PC-9 (cell line): ENCODE measurements at places on chromosomes 7 and 10. TPM values are rescaled to one million over a fixed set of nuclear protein-coding genes. Genes with fewer than 3 reads are reported as not detected.
A peak's percentile ranks its signal among the peaks of the same experiment; 100 is the strongest.

DNA sequence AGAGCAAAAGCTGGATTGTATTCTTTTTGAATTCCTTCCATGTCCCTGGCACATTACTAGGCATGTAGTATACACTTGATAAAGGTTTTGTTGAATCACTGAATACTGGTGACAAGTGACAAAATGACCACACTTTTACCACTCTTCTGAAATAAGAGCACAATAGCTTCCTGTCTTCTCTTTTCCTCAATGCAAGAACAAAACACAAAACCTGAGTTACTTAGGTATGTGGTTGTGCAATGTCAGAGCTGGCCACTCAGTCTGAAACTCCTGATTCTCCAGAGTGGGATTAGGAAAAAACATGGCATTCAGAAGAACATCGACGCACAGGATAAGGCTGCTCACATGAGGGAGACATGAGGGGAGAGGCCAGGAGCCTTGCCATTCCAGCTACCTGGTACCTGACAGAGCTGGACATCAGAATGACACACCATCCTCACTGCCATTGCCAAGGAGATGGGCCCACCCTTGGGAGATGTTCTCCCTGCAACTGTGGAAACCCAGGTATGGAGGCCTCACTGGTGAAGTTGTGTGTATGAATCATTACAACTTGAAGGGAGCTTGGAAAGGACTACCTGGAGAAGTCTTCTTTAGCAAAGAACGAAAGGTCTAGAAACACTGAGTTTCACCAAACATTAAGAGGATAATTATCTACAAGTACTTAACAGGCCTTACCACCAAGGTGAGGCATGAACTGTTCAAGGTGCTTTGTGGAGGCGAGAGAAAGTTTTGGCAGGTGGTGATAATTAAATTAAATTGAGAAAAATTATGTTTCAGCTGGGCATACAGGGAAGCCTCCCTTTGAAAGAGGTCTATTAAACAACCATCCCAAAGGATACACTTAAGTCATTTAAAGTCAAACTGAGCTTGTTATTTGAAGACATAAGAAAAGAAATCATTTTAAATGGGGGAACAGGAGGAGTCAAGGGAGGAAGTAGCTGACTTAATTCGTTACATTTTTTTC, 246.5 kb upstream of the AOAH start:
- H3K36me3 ChIP-seq = no peaks in the 10 kb centered on the region
- no peaks in the 10 kb centered on the region for H3K4me1 ChIP-seq
- no peak overlapping the region for H3K27ac ChIP-seq

- H3K27me3 ChIP-seq = no peaks in the 10 kb centered on the region
- H3K4me3 ChIP-seq = no peak overlapping the region
- H3K36me3 ChIP-seq = no peaks in the 10 kb centered on the region
- H3K27ac ChIP-seq = peak overlapping the region; percentile 91
These were observed 110.5 kb downstream of the JCAD start for GRCh38 chr10:29948881-29949355.

- H3K27me3 ChIP-seq = no peaks in the 10 kb centered on the region
- H3K4me1 ChIP-seq = no peaks in the 10 kb centered on the region
- peak overlapping the region; percentile 59; the same call in 1 of the 2 replicates for H3K4me3 ChIP-seq
- no peaks in the 10 kb centered on the region for H3K36me3 ChIP-seq
These were observed 4.5 kb upstream of the GATA3 start for GRCh38 chr10:8049865-8050555.

DNA sequence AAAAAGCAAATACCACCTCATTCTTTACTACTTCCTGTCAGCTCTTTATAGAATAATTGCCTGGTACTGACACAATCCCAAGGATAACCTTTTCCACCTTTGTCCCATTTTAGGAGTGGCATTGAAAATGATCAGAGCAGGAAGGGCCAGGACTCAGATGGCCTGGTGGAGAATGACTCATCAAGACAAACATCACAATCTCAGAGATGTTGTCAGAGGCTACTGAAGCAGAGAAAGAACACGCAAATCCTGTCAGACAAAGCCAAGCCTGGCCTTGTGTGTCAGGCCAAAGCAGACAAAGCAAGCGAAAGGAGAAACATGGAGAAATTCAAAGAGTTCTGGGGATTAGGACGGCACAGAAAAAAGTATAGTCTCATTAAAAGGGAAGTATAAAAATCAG, 40.9 kb downstream of the NSUN6 start:
- no peaks in the 10 kb centered on the region for H3K36me3 ChIP-seq
- peak; percentile 55 for DNase-seq
- no peaks in the 10 kb centered on the region for H3K27me3 ChIP-seq
- no peak overlapping the region for H3K4me3 ChIP-seq

- no peak for DNase-seq
- H3K27me3 ChIP-seq = no peaks in the 10 kb centered on the region
- peaks cover 32% of the 10 kb centered on the region for H3K4me1 ChIP-seq
These were observed 37.7 kb upstream of the FAM3C start for GRCh38 chr7:121433775-121434174.

DNA sequence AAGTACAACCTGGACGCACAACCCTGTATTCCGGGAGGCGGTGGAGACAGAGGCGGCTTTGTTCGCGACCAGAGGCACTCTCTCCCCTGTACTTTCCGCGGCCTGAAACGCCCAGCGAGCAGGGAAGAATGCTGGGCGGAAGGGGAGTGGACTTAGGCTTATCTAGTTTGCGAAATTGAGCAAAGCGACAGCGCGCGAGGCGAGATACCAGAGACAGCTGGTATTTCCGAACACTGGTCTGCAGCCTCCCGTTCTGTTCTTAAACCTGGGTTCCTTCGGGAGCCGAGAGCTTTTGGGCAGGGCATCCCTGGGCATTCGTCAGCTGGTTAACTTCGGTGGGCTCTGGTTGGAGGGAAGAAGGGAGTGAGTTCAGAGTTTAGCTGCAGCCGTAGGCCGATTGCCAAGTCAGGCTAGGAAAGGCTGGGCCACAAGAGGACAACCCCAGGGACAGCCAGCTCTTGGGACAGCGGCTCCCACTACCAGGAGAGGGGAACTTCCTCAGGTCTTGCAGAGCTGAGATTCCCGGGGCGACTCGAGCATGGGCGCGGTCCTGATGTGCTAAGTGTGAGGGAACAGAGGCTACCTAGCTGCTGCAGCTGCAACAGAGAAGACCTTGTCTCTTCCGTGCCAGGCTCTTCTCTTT, 3.9 kb downstream of the HMX3 start:
- H3K27ac ChIP-seq = no peak overlapping the region
- no peaks in the 10 kb centered on the region for H3K4me1 ChIP-seq
- DNase-seq = peak; percentile 43
- H3K4me3 ChIP-seq = peak overlapping the region; percentile 41; the same call in 1 of the 2 replicates
- no peaks in the 10 kb centered on the region for H3K36me3 ChIP-seq

DNA sequence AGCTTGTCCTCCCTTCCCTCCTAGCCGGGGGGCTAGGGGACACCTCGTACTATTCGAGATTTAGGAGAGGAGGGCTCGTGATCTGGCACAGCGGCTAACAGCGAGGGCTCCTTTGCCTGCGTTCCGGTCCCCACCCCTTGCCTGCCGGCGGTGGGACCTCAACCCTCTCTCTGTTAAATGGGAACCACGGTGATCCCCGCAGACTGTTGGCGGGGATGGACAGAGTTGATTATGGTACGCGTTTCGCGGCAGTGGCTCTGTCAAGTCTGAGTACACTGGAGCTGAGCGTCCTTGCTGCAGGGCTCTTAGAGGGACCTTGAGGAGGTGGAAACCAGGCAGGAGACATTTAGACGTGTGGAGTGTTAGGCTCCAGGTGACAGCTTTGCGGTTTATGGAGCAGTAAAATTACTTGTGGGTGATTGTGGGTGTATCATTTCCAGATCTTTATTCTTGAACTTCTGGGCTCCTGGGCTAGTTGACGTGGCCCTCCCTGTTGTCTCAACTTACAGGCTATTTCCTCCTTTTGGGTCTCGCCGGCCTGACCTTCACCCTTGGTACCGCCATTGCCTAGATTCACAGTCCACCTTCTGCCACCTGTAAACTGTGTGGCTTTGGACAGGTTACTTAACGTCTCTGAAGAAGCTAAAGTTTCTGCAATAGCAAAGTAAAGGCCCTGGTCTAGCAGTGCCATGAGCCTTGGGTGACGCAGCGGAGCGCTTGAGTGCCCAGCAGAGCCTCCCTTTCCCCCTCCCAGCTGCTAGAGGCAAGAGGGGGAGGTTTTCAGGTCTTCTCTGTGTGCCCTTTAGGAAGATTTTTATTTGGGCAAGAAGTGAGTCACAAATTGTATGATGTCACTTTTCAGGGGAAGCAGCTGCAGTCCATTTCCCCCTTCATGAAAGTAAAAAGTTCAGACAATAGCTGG, 739 bp downstream of the CASP7 start:
- 0 out of 2 replicates have a peak overlapping the region, but pooled peaks have one; percentile 23 for H3K27ac ChIP-seq
- no peaks in the 10 kb centered on the region for H3K36me3 ChIP-seq
- H3K4me1 ChIP-seq = peaks cover 9% of the 10 kb centered on the region; the same call in 1 of the 2 replicates

GRCh38 chr10:27241652-27242472, 1.3 kb upstream of the ACBD5 start:
- no peaks in the 10 kb centered on the region for H3K27me3 ChIP-seq
- peak; percentile 84 for DNase-seq
- H3K4me3 ChIP-seq = peak overlapping the region; percentile 72
- peak overlapping the region; percentile 74 for H3K27ac ChIP-seq
- H3K4me1 ChIP-seq = peaks cover 14% of the 10 kb centered on the region; the same call in 1 of the 2 replicates

DNA sequence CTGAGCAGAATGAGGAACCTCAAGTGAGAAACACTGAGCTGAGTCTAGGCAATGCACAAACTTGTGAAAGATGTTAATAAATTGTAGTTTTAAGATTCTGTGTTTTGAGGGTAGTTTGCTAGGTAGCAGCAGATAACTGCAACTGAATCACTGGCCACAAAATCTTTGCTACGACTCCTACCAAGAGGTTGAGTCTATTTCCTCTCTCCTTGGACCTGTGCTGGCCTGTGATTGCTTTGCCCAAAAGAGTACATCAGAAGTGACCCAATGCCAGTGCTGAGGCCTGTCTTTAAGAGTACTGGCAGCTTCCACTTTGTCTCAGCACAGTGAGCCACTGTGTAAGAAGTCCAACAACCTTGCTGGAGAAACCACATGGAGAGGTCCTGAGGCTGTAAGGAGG, 11.9 kb upstream of the TSPAN13 start:
- no peak overlapping the region for H3K4me3 ChIP-seq
- no peak overlapping the region for H3K27ac ChIP-seq
- H3K27me3 ChIP-seq = no peaks in the 10 kb centered on the region
- peaks cover 11% of the 10 kb centered on the region for H3K4me1 ChIP-seq
- DNase-seq = no peak

DNA sequence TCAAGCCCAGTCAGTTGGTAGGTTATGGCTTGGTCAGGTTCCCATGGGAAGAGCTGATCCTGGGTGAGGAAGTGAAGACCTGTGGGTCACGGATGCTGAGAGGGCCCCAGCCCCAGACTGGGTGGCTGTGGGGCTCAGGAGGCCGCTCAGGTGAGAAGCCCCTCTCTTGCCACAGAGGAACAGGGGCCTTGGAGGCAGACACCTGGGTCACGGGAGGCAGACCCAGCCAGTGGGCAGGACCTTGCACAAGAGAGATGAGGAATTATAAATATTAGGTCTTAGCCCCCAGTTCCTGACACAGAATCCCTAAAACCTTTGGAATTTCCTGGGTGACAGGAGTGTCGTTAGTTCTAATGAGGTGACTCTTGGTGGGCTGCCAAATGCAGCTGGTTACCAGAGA, 10.6 kb upstream of the CRHR2 start:
- no peaks in the 10 kb centered on the region for H3K4me1 ChIP-seq
- H3K27me3 ChIP-seq = peaks cover 83% of the 10 kb centered on the region
- no peak overlapping the region for H3K4me3 ChIP-seq
- H3K36me3 ChIP-seq = no peaks in the 10 kb centered on the region
- DNase-seq = no peak

GRCh38 chr10:4848356-4849041, 22.5 kb downstream of the AKR1E2 start:
- no peaks in the 10 kb centered on the region for H3K36me3 ChIP-seq
- H3K4me1 ChIP-seq = peaks cover 41% of the 10 kb centered on the region
- no peak for DNase-seq
- H3K27ac ChIP-seq = peak overlapping the region; percentile 88
- no peak overlapping the region for H3K4me3 ChIP-seq

DNA sequence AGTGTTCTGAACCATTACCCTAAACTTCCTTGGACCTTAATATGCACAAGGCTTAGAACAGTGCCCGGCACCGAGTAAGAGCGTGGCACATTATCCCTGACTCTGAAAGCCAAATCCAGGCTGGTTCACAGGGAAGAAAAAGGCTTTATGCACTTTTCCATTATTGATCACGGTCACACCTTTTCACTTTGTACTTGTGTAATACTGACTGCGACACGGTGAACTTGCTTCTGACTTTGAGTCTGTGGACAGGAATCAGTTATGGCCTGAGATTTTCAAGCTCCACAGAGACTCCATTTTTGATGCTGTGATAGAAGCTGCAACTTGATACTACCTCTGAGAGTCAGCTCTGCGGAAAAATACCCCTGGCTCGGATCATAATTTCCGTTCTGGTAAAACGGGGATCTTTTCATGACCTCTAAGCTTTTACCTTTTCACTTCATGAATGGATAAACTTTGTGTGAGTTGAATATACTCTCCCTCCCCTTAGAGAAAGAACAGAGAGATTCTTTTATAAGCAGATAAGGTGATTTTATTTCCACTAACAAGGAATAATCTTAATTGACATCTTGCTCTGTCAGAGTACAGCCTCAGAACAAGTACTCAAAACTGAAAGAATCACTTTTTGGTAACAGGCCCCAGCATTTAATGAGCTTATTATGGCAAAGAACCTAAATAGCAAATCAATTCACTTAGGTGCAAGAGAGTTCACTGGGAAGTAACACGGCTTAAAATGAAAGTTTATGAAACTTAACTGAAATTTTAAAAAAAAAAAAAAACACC, 88.8 kb downstream of the ELMO1 start:
- no peak overlapping the region for H3K4me3 ChIP-seq
- DNase-seq = no peak
- peaks cover 10% of the 10 kb centered on the region for H3K27me3 ChIP-seq
- H3K27ac ChIP-seq = no peak overlapping the region

GRCh38 chr10:44400541-44400940, 15.6 kb upstream of the CXCL12 start:
- no peaks in the 10 kb centered on the region for H3K4me1 ChIP-seq
- peaks cover 53% of the 10 kb centered on the region for H3K27me3 ChIP-seq
- no peaks in the 10 kb centered on the region for H3K36me3 ChIP-seq
- H3K4me3 ChIP-seq = no peak overlapping the region
- H3K27ac ChIP-seq = no peak overlapping the region

- H3K36me3 ChIP-seq = no peaks in the 10 kb centered on the region
- no peaks in the 10 kb centered on the region for H3K4me1 ChIP-seq
- no peak overlapping the region for H3K27ac ChIP-seq
- H3K27me3 ChIP-seq = peaks cover 28% of the 10 kb centered on the region
These were observed 177.8 kb downstream of the USP6NL start for GRCh38 chr10:11433657-11434056.

GRCh38 chr10:58641095-58641531, 128.4 kb downstream of the BICC1 start:
- H3K27ac ChIP-seq = no peak overlapping the region
- no peaks in the 10 kb centered on the region for H3K27me3 ChIP-seq
- no peaks in the 10 kb centered on the region for H3K36me3 ChIP-seq
- no peak for DNase-seq
- no peaks in the 10 kb centered on the region for H3K4me1 ChIP-seq

GPC2 gene
- total RNA-seq = 4.5 and 10.0 TPM in 2 replicates

AGAP4 gene
- total RNA-seq = 24.2 and 31.4 TPM in 2 replicates

STAG3 gene
- total RNA-seq = 0.83 and 1.4 TPM in 2 replicates

CXCL12 gene
- total RNA-seq = not detected in 2 replicates

RSPH10B2 gene
- total RNA-seq = 0.76 and 2.0 TPM in 2 replicates

ADCY1 gene
- total RNA-seq = not detected in 2 replicates

WNT2 gene
- not detected in 2 replicates for total RNA-seq

BHLHA15 gene
- 0.53 and 0.79 TPM in 2 replicates for total RNA-seq

ZNF365 gene
- total RNA-seq = 1.3 and 1.8 TPM in 2 replicates

TRUB1 gene
- 11.5 and 14.2 TPM in 2 replicates for total RNA-seq

NPTX2 gene
- total RNA-seq = not detected in 2 replicates

CYP3A7 gene
- not detected in 2 replicates for total RNA-seq
